Activated CD4-positive, alpha-beta T cell treated with anti-CD3 and anti-CD28 coated beads for 1 hour (primary cell): ENCODE measurements at places on chromosomes 5 and 9.

GRCh38 chr9:113581865-113582697 is 118.6 kb downstream of the RGS3 start:
- DNase-seq: peak; percentile 63

DNA sequence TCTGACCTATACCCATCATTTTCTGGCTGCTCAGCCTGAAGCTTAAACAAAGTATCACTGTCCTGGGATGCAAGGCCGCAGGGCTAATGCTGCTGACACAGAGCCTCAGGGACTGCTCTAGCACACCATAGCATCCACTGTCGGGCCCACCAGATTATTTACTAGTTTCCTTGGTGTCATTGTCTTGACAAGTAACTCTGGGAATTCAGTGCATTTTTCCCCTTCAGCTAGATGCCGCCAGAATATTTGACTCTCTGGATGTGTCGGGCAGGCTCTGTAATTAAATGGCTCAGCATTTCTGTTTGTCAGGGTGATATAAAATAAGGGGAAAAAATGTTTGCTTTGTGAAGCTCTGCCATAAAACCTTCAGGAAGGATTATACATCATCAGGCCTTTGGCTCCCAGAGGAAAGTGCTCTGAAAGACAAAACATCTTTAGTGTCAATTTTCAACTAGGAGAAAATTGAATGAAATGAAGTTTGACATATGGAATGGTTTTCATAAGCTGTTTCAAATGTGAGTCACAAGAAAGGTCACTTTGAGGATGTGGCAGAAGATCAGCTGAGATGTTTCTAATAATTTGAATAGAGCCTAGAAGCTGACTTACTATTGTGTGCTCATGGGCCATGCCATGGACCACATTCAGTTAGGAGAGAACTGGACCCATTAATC is 350.1 kb downstream of the TMEM232 start:
- DNase-seq: no peak

DNA sequence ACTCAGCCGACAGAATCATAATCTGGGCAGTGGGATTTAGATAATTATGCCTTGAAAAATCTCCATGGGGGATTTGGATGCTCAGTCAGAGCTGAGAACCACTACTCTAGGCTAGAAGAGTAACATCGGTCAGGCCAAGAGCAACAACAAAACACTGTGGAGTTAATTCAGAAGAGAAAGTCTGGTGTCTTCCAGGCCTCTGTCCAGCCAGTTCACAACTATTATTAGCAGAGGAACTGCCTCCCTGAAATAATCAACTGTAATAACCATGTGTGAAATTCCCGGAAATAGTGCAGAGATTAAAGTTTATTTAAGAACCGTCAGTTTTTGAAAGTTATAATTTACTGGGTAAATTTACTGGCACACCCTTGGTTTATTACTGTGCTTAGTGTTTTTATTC is 8.2 kb upstream of the MARCHF3 start:
- no peak for DNase-seq

DNA sequence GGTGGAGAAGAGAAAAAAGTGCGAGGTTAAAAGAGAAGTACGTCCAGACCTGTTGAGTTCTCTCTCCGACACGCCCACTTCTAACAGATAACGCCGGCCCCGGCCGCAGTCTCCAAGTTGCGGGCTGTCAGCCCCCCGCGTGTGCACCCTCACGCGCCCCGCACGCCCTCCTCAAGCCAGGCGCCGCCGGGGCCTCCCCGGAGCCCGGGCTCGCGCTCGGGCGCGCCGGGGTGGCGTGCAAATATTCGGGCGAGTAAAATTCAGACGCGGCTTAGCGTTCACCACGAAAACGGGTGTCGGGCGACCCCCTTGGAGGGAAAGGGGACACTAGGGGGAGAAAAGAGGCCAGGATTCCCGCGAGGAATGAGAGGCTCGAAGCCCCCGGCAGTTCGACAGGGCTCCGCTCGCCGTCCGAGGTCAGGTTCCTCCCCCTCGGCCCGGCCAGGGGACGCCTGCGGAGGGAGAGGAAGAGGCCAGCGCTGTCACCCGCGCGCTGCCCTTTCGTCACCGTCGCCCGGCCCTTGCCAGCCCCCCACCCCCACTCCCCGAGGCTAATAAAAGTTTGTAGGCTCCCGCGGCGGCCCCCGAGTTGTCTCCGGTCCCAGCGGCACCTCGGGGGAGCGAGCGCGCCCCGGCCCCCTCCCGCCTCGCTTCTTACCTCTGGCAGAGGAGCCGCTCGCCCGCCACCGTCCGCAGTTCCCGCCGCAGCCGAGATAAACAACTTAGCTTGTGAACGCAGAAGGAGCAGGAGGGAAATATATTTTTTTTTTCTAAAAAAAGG is 743 bp downstream of the NR3C1 start:
- peak; percentile 34 for DNase-seq

- DNase-seq: peak; percentile 83
These were observed at the start of gene ST8SIA4 for GRCh38 chr5:100903039-100903887. TSS of gene ST8SIA4 (minus strand) at chr5:100903282. CDS start at chr5:100902955, 327 bp downstream.

DNA sequence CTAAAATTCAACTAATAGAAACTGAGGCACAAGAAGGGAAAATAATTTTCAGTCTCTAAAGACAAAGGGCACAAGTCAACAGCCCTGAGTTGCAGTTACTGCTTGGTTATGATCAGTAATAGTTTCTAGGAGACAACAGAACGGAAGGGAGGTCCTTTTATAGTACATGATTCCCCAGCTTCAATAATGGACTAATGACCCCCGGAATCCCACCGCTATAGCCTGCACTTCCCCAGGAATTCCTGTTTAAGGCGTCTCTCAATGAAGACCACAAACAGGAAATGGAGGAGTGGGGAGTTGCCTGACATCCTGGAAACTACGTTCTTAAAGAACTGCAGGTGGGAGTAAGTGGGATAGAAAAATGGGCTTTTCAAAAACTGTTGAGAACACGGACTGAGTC is 60.6 kb downstream of the DIAPH1 start:
- DNase-seq: no peak

- DNase-seq: no peak
These were observed 46.2 kb downstream of the PCA3 start for GRCh38 chr9:76810377-76810957.

DNA sequence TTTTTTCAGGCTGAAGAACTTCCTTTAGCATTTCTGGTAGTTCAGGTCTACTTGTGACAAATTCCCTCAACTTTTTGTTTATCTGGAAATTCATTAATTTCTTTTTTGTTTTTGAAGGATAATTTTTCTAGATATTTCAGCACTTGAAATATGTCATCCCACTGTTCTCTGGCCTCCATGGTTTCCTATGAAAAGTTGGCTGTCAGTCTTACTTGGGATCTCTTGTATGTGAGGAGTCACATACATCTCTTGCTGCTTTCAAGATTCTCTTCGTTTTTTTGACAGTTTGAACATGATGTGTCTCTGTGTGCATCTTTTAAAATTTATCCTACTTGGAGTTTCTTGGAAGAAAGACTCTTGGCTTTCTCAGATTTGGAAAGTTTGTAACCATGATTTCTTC is 79.5 kb downstream of the RIC1 start:
- DNase-seq: no peak

GRCh38 chr9:86515221-86515620 is 161.0 kb upstream of the TUT7 start:
- DNase-seq: no peak

DNA sequence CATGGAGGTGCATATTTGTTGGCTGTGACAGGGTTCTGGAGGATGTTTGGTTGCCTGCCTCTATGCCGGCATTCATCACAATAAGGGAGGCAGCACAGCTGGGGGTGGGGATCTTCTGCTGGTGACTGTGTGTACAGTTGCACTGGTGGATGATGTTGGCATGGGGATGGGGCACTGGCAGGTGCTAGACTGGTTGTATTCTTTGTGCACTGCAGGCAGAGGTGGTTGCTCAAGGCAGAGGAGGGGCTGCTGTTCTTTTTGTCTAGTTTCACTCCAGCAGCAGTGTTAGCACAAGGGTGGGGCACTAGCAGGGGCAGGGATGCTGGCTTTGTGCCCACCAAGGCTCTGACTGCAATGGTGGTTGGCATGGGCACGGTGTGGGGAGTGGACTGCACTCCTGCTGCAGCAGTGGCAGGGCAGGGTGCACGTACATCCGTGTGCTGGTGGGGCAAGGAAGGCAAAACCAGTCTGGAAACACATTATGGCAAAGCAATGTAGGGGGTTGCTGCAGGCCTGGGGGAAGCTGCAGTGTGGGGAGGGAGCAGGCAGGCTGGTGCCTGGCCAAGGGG is 69.3 kb downstream of the ISOC1 start:
- no peak for DNase-seq

DNA sequence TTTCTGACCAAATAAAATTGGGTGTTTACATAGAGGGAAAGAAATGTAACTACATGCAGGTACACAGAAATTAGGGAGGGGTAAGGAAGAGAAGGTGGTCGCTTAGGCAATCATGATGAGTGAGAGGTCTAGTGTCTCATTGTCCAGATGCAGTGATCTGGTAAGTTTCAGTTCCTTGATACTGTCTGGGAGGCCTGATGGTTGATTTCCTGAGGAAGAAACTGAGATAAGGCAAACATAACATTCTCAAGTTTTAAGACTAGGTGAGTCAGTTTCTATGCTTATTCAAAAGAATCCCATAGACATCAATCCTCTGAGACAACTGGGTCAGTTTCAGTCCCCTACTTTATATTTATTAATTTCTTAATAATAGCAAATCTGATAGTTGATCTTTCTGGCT is 843.3 kb upstream of the CDH10 start:
- DNase-seq: no peak

GRCh38 chr5:75050415-75050814 is 1.9 kb downstream of the GCNT4 start:
- DNase-seq: no peak

GRCh38 chr5:174177531-174177930 is 132.0 kb downstream of the NSG2 start:
- DNase-seq: no peak

GRCh38 chr9:87107072-87107471 is 159.8 kb upstream of the GAS1 start:
- DNase-seq: no peak

DNA sequence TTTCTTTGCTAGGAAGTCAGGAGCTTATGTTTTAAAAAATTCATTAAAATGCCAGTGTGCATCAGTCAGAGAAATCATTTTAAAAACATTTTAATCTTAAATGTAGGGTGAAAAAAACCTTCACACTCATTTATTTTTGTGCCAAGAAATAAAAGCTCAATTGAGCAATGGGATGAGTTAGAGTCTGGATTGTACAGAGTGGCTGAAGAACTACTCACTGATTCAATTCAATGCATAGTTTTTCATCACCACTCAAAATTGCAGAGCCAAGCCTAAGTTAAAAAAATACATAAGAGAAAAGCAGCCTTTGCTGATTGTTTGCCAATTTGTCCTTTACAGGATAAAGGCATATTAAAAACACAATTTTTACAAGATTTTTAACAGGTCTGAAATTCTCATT is 168.2 kb upstream of the DMRTA1 start:
- DNase-seq: no peak

DNA sequence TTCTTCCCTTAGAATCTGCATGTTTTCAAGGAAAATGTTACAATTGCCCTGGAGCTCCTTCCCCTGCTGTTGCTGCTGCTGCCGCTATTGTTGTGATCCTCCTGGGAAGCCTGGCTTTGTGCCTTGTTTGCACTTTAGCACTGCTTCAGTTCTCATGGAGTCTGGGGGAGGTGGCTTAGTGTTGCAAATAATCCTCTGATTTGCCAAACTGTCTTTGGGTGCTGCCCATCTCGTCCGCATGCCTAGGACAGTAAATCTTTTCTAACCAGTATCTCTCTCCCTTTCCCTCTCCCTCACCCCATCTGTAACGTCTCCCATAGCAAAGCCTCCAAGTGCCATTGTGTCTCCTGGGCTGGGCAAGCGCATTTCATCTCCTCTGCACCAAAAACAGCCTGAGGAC is 30.3 kb downstream of the FAM240B start:
- DNase-seq: no peak

- DNase-seq: no peak
These were observed 67.4 kb downstream of the ROR2 start for GRCh38 chr9:91882627-91883026.

DNA sequence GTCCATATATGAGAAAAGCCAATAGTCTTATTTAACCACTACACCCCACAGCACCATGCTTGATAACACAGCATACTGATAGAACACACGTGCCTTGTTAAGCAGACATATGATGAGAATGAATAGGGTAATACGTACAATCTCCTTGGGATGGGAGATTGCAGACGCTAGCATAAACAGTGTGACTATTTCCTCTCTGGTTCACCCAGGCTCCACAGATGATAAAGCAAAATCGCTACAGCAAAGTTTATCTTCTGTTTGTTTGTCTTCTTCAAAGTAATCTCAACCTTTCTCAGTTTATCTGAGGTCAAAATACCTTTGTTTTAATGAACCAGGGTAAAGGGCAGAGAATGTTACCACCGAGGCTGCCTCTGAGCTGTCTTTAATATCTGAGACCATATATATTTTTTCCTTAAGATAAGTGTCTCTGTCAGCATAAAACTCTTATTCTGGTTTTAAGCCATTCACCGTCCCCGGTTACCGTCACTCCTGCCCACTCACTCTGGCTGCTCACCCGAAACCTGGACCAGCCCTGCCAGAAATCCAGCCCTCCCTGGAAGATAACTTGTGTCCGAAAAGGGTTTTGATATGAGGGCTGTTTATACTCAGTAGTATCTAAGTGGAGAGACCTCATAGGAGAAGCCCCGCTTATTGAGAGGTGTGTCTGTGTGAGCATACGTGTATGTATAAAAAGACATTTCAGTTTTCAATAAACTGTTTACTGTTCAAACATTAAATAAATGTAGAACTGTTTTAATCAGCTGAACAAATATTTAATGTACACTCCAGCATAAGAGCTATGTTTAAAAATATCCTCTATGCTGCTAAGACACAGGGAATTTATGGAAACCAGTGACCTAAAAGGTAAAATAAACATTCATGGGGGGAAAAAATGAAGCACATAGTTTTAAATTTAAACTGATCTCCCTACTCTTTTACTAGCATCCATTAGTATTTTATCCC is 465.4 kb downstream of the RASEF start:
- no peak for DNase-seq
